ENCODE measurements at places on chromosomes 3 and 15. TPM values are rescaled to one million over a fixed set of nuclear protein-coding genes. Genes with fewer than 3 reads are reported as not detected.
A peak's percentile ranks its signal among the peaks of the same experiment; 100 is the strongest.

- DNase-seq, result peak; percentile 45
These were observed 186.6 kb upstream of the FEZF2 start for GRCh38 chr3:62559831-62560445.

DNA sequence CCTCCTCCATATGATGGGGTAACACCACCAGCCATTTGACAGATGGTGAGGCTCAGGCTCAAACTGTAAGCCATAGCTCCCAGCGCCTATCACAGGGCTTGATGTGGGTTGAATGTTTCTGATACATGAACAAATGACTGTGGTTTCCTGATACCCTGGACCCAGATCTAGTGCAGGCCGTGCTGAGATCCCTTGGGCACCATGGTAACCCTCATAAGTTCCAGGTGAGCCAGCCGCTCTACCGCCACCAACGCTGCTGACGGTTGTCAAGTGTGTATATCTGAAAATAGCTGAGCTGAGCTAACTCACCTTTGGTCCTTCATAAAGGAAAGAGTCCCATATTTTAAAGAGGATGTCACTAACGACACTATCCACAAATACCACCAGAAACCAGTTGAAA, 74.5 kb downstream of the TBC1D2B start:
- DNase-seq, result no peak

DNA sequence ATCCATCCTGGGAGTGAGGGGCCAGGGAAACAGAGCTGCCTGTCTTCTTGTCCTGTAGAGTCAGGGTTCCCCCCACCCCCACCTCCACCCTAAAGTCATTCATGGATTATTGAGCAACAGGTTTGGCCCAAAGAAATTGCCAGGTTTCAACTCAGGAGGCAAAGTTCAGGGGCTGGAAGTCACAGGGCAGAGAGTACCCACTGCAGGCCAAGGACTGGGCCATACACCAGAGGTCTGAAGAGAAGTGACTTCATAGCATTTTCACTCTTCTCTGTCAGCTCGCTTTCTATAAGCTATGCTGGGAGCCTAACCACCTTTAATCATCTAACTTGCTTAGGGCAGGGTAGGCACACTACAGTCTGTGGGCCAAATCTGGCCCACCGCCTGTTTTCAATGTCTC, 50.1 kb downstream of the STARD5 start:
- no peak for DNase-seq

- peak; percentile 74 for DNase-seq
These were observed 171.8 kb upstream of the WNT5A start for GRCh38 chr3:55658690-55659562.

DNA sequence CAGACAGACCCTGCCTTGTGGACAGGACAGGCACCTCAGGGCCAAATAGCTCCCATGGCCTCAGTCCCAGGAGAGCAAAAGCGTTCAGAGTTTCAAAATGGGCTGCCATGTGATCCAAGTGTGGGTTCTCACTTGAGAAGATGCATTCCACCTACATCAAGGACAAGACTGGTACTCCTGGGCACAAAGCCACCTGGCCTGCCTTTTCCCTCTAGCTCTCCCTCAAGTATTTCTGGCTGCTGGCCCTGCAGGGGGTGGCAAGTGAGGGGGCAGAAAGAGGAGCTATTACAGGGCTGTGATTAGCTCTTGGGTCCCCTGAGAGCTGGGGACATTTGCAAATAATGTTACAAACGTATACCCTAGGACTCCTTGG, 6.5 kb upstream of the COL7A1 start:
- no peak for DNase-seq

DNA sequence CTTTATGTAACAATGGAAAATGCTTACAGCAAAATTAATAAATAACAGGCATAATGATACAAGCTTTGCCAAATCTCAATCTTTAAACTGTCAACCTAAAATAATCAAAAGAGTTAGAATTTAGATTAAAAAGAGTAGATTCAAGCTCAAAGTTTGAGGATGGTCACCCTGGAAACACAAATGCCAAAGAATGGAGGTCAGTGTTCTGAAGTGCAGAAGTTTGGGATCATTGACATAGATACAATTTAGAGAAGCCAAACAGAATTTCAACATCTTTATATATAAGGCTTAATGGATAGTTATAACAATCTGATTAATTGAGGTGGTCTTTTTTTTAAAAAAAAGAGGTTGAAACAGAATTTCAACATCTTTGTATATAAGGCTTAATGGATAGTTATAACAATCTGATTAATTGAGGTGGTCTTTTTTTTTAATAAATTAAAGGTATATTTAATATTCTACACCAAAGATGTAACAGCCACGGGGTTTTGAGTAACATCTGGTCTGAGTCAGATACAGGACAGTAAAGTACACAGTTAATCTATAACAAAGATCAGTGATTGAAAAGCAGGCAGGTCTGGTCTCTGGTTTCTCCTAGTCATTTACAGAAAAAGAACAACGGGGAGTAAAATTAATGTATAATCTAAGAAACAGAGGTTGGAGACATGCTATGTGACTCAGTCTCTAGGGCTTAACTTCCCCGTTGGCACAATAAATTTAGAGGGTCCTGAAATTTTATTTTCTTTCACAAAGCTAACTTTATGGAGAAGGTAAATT, 490.7 kb downstream of the GBE1 start:
- DNase-seq, result no peak

GRCh38 chr3:70754314-70754713, 441.9 kb upstream of the MDFIC2 start:
- DNase-seq, result no peak

DNA sequence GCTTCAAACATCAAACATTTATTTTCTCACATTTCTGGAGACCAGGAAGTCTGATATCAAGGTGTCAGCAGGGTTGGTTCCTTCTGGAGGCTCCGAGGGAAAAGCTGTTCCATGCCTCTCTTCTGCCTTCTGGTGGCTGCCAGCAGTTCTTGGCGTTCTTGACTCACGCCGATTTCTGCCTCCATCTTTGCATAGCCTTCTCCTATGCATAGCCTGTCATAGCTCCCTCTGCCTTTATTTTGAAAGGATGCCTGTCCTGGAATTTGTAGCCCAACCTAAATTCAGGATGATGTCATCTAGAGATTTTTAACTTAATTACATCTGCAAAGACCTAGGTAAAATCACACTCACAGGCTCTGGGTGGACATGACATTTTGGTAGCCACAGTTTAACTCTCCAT, 70.4 kb downstream of the RGMA start:
- DNase-seq, result peak; percentile 54

- no peak for DNase-seq
These were observed 195.2 kb upstream of the CADPS start for GRCh38 chr3:63070476-63070810.

DNA sequence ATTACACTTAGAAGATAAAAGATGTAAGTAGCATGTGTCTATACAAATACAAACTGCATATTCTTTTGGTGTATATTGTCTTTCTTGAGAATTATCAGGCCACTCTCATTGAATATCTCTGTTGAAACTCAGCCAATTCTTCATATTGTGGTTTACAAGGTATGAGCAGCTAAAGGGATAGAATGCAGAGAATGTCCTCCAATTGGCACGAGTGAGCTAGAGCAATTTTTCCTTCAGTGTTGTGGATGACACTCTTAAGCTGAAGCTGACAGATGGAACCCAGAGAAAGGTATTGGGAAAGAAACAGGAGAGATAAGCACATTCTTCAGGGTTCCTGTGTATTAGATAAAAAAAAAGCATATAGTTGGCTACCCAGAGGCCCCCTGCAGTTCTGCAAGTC, 453.1 kb downstream of the EPHA3 start:
- DNase-seq, result no peak

DNA sequence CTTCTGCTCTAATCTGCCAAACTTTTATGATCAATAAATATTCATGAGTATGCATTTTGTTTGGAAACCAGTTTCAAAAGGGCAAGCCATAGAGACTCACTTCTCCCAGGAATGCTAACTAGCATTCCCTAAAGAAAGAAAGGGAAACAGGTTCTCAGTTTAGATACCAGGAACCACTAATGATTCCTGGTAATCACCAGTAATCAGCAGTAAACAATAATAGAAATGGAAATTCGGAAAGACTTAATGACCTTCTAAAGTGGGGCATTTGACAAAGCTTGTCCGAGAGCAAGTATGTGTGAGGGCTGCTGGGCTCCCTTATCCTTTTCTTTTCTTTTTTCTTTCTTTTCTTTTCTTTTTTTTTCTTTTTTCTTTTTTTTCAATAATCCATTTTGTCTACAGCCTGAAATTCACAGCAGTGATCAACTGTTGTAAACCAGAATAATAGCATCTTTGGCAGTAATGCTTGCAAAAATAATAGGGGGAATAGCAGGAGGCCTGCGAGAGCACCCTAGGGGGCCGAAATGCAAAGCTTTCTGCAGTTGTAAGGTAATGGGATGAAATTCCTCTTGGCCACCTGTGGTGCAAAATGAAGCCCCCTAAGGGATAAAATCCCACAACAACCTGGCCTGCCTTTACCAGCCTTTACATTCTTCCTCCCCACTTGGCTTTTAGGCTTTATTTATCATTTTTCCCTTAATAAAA, 253.2 kb downstream of the ZPLD1 start:
- peak; percentile 53 for DNase-seq

DNA sequence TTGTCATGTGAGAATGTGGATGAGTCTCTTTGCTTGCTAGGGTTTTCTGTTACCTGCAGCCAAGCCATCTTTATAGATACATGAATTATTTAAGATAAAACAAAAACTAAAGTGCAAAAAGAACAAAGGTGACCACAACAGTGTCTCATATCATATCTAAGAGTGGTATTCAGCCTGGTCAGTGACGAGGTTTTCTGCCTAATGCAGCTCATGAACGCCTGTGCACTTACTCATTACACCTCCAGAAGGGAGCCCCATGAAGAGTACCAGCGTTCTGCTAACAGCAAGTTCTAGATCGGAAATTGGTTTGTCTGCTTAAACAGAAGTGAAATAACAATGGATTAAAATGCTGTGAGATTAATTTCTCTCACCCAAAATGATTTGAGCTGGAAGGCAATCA, 19.2 kb downstream of the PXYLP1 start:
- DNase-seq, result no peak

DNA sequence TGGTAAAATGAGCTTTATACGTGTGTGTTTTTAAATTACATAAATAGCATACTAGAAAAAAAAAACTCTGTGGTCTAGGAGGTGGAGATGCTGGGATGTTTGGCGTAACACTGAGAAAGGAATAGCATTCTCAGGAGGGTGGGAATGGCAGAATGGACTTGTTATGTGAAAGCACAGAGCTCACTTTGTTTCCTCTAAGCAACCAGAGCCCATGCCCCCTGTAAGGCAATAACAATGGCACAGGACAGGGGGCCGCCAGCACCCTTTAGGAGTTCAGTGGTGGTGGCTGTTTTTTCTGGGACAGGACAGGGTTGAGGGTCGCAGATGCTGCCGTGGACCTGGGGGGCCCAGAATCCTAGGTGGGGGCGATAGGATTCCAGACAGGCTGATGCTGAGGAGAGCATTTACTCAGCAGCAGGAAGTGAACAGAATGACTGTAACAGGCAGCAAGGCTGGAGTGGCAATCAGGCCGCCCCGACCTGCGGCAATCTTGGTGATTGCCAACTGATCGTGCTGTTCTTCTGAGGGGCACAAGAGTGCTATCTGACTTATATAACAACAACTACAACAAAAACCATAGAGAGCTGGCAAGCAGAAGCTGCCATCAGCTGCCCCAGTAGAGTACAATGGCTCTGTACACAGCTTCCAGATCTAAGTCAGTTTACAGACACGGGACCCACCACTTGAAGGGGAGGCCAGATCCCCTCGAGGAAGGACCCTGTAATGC, 160.4 kb downstream of the UACA start:
- DNase-seq, result no peak

- no peak for DNase-seq
These were observed 389.1 kb upstream of the PROK2 start for GRCh38 chr3:72174040-72174439.

DNA sequence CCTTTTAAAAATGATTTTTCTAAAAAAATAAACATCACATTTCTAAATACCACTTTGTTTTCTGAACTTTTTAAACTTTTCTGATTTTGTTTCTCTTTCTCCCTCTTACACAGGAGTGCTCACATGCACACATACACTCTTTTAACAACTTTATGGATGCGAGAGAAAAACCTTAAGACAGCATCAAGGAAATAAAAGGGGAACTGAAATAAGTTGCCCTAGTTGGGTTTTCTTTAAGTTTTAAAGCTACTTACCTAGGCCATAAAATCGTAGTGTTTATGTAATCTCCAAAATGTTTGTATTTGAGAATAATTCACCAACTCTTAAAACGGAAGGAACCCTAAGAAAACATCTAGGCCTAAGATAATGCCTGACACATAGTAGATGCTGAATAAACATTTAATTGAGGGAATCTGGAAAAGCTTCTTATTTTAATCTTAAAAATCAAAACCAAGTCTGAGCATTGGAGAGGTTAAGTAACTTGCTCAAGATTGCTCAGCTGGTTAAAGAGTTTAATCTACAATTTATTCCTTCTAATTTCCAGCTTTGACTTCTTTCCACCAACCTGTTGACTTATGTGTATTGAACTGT, 1.2 kb upstream of the BBX start:
- DNase-seq, result no peak

- no peak for DNase-seq
These were observed 19.2 kb downstream of the KLF13 start for GRCh38 chr15:31345606-31346366.

DNA sequence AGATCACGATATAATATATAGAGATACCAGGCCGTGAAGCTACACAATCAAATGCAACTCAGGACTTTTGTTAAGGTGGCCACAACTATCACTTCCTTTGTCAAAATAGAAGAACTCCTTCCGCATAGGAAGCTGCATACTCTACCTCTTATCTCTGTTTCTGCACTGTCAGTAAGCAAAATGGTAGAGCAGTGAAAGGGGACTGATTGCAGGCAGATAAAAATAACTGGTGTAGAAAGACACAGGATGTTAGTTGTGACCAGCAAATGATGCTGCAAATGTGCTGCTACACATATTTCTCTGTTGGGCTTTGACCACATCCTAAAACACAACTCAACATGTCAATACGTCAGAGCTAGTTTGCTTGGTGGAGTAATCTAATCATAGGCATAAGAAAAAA, 16.3 kb upstream of the TRAT1 start:
- DNase-seq, result no peak

- no peak for DNase-seq
These were observed 51.1 kb upstream of the CHD2 start for GRCh38 chr15:92848852-92849598.

- no peak for DNase-seq
These were observed 29.3 kb downstream of the ASTE1 start for GRCh38 chr3:130997289-130997688.

DNA sequence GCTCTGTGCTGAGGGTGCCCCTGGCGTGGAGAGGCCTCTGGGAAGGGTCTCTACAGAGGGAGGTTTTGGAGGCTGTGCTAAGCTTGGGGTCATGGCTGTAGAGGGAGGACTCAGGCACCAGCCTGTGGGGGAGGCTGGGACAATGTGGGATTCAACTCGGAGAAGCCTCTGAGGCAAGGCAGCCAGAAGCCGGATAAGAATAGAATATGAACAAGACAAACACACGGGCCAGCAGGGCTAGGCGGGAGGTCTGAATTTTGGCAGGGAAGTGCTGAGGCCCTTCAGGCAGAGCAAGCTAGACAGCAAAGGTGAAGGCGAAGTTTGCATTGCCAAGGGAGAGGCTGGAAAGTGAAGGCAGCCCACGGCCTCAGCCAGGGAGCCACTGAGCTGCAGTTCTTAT, 612.1 kb upstream of the NR2F2 start:
- DNase-seq, result no peak

The ATOSA gene
- 14.0 TPM for total RNA-seq

The TIMMDC1 gene
- 62.2 TPM for total RNA-seq

The SMARCC1 gene
- total RNA-seq, result 171 TPM

The PIGZ gene
- total RNA-seq, result not detected

The GPR176 gene
- 248 TPM for total RNA-seq

The FAM107A gene
- 1.0 TPM for total RNA-seq

The SLC28A1 gene
- total RNA-seq, result not detected

The MAP1A gene
- total RNA-seq, result 2.0 TPM

The LIPC gene
- not detected for total RNA-seq

All from GM23338 (cell line).